ENCODE measurements at places on chromosomes 2 and 18. TPM values are rescaled to one million over a fixed set of nuclear protein-coding genes. Genes with fewer than 3 reads are reported as not detected.

DNA sequence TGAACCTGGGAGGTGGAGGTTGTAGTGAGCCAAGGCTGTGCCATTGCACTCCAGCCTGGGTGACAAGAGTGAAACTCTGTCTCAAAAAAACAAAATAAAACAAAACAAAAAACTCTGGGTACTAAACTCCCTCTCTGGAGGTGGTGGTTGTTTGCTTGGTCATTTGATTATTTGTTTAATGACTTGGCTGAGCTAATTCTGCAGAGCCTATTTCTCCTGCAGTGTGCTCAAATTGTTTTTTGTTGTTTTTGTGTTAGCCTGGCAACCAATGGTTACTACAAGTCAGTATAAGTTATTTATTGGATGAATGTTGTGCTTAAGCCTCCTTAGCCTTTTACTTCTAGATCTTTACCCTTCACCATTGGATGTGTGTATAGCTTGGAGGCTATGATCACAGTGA is 387.5 kb downstream of the ADCYAP1 start:
- DNase-seq: no peak

- DNase-seq: no peak
Measured at GRCh38 chr2:48253301-48253700, 276.7 kb upstream of the STON1 start.

- DNase-seq: peak; percentile 83
Measured at GRCh38 chr2:156331572-156332283, 793 bp downstream of the NR4A2 start.

CCNYL1 gene
- polyA plus RNA-seq: 4.3 TPM

DNA sequence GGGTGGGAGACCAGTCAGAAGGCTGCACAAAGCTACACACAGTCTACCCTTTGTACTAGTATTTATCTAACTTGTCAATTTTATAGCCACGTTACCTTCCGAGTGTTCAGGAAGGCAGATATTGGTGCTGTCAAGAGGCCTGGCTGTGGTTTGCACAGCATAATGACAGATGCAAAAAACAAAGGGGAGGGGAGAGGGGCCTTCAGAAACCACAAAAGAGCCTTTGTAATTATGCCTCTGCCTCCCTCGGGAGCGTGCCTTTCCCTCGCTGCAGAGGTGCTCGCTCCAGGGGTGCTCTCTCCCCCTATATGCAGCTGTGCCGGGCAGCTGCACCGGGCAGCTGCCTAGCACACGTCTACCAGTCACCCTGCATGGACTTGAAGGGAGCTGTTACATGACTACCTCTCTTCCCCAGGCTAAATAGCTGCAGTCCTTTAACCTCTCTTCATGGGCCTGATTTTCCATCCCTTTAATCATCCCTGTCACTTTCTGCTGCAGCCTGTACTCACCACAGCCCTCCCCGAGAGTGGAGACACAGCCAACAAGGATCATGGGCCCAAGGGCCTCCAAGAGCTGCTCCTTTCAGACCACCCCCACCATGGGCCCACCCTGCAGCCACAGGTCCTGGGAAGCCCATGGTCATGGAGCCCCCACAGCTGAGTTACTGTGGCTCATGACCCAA is 168.4 kb upstream of the PKDCC start:
- DNase-seq: peak; percentile 41

CYP27C1 gene
- polyA plus RNA-seq: 0.52 TPM

DNA sequence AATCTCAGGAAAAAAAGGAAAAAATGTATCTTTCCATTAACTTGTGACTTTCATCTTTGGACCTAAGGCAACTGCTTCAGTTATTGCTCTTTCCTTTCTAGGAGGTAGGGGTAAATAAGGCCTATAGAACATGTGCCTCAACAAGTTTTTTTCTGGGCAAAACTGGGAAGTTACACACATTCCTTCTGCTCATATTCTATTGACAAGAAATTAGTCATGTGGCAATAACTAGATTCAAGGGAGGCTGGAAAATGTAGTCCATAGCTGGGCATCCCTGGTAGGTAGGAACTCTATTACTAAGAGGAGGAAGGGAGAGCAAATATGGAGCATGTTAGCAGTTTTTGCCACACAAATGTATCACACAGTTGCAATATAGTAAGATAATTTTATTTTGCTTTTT is 37.7 kb upstream of the NEMP2 start:
- DNase-seq: no peak

- no peak for DNase-seq
Measured at GRCh38 chr2:128689971-128690370, 371.3 kb upstream of the HS6ST1 start.

DNA sequence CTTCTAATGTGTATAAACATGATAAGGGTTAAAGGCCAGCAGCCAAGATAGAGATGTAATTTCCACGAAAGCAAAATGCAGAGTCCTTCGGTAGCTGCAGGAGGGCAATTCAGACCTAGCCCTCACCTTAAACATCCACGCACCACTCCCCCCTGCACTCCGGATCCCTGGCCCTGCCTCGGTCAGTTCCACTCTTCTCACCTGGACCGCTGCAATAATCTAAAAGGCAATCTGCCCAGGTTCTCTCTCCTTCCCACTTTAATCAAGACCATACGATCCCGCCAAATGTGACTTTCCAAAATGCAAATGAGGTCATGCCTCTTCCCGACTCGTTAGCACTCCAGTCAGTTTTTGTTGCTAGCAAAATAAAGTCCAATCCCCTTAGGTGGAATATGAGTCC is 485.2 kb downstream of the EIPR1 start:
- no peak for DNase-seq

SMARCAL1 gene
- 22.2 TPM for polyA plus RNA-seq

GCG gene
- polyA plus RNA-seq: not detected

LTBP1 gene
- 37.7 TPM for polyA plus RNA-seq

DNA sequence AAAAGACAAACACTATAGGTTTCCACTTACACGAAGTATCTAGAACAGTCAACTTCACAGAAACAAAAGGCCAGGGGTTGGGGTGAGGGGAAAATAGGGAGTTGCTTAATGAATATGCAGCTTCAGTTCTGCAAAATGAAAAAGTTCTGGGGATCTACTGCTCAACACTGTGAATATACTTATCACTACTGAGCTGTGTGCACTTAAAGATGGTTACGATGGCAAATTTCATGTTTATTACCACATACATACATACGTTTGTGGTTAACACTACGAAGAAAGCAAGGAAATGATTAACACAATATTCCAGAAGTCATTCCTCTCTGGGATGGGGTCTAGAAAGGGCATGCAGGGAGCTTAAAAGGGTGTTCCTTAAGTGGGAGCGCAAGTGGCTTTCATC is 19.3 kb downstream of the MBOAT2 start:
- no peak for DNase-seq

GRCh38 chr2:101827246-101827645 is 129.7 kb downstream of the MAP4K4 start:
- no peak for DNase-seq

Data from ovary (tissue), 10 donors.